ENCODE measurements at places on chromosomes 3 and 15.

- no peak for DNase-seq
Observed at GRCh38 chr3:146050691-146051090, 110.3 kb downstream of the PLOD2 start.

DNA sequence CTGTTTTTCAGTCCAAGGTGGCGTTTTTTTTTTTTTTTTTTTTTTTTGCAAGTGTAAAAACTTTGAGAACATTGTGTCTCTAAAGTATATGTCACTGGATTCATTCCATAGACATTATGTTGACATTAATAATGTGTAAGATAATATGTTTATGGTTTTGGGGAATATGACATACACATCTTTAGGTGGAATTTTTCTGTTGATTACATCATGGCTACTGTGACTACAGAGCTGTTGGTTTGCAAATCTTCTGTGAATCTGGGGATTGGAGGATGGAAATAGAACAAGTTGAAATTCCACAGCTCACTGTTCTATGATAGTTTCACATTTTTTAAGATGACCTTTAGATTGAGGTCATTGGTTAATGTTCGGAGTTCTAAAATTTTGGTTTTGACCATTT, 24.4 kb upstream of the PLSCR2 start:
- no peak for DNase-seq

- DNase-seq = no peak
Observed at GRCh38 chr3:179961703-179962078, 75.0 kb downstream of the PEX5L start.

GRCh38 chr15:80811781-80812315, 32.7 kb downstream of the CEMIP start:
- no peak for DNase-seq

DNA sequence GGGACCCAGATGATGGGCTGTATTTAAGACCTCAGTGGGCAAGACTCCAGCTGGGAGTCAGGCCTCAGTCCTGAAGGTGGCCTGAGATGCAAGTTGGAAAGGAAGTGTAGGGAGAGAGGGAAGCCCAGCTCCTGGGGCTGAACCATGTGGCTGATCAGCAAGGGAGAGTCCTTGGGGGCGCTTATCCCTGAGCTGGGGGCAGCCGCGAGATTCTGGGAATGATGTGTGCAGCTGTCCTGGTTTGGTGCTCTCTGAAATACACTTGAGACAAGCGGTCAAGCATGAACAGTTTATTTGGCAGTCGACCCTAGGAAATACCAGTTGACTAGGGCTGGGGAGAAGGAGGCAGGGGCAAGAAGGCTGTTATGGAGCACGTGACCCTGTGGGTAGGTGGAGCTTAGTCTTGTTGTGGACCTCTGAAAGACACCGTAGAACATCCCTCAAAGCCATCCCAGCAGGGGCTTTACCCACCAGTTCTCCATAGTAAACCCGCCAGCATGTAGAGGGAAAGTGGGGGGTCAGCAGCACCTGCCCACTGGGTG, 41.8 kb upstream of the SLC6A11 start:
- DNase-seq = no peak
